ENCODE measurements at places on chromosomes 5 and 9.
A peak's percentile ranks its signal among the peaks of the same experiment; 100 is the strongest.

GRCh38 chr9:112408275-112408674, 28.4 kb downstream of the HSDL2 start:
- DNase-seq: no peak

DNA sequence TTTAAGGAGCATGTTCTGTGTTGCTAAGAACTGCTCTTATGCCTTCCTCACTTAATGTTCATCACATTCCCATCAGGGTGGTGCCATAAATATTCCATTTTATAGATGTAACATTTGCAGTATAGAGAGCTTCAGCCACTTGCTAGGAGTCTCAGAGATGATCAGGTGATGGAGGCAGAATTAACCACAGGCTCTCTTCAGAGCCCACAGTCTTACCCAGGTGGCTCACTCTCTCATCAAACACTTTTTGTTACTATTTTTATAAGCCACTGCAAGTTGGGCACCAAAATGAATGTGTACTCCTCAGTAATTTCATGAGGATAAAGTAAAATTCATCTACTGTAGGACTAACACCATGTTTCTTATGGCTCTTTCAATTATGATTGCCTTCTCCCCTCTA, 491.5 kb upstream of the DAP start:
- DNase-seq: no peak

GRCh38 chr5:177595026-177595585, 3.1 kb downstream of the TMED9 start:
- DNase-seq: no peak

DNA sequence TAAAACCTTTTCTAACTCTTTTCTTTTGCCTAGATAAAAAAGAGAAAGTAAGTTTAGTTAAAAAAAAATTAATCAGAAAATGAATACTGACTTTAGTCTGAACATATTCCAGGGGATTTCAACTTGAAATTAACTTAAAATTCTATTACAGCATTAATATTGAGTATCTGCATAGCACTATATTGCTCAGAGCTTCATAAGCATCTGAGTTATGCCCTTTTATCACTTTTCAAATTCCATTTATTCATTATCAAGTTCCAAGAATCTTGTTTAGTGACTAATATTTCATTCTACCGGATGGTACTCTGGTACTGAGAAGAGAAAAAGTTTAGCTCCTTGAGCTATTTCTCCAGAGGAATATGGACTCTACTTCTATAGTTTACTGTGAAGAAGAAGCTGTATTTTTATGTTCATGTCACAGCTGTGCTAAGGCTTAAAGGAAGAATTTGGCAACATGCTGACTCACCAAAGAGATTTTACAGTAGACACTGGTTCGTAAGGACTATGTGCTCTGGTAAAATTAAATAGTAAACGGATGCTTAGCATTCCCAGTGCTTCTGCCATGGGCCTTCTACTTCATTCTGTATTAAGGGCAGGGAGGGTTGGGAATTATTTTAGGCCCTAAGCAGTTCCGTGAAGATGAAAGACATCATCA, 285.2 kb upstream of the SEMA6A start:
- DNase-seq: no peak

DNA sequence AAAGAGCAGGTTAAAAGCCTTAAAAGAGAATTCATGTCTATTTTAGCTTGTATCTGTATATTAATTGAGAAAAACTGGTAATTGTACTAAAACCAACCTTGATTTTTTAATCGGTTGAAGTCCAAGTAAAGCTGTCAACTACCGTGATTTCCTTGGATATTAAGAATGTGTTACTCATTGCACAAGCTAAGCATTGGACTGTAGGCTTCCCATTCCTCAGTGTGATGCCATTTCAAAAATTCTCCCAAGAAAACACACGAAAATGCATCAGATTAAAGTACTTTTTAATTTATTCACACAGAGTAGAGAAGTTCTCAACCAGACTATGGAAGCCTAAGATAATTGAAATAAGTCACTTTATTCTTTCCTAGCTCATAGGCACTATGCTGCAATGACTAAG, 761.4 kb upstream of the TYRP1 start:
- DNase-seq: no peak

GRCh38 chr9:133073086-133074014, 11.6 kb downstream of the CEL start:
- DNase-seq: no peak

DNA sequence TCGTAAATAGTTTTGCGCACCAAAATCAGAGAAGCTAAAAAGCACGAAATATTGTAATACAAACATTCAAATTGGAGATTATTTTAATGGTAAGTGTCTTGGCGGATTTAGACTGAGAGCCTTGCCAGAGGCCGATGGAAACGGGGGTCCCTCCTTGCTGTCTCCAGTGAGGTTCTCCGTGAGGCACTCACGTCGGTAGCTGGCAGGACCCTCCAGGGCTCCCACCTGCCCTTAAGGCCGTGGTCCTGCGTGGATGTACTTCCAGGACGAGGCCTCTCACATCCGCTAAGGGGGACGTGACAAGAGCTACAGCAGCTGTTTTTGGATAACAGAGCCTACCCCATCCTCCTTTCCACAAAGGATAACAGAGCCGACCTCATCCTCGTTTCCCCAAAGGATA, 7.9 kb downstream of the NKD2 start:
- DNase-seq: no peak

DNA sequence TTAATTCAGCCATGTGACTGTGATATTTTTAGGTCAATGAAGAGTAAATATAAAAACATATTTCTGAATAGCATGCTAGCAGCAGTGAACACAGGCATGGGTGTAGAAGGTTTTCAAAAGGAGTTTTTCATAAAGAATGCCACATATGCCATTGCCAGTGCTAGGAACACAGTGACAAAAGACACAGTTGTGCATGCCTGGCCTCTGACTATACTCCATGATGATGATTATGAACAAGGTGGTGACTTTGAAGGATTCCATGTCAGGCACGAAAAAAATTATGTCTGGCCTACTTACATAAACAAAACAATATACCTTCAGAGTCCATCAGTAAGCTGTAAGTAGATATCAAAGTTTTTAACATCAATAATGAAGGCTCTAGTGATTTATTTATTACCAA, 438.7 kb downstream of the TLE1 start:
- DNase-seq: no peak

GRCh38 chr5:108720391-108720790, 27.3 kb upstream of the FER start:
- no peak for DNase-seq

- no peak for DNase-seq
Observed at GRCh38 chr5:81226949-81227348, 6.2 kb upstream of the CKMT2 start.

- no peak for DNase-seq
Observed at GRCh38 chr5:60568646-60569045, 131.3 kb downstream of the DEPDC1B start.

GRCh38 chr9:83629433-83630104, 6.6 kb downstream of the IDNK start:
- no peak for DNase-seq

DNA sequence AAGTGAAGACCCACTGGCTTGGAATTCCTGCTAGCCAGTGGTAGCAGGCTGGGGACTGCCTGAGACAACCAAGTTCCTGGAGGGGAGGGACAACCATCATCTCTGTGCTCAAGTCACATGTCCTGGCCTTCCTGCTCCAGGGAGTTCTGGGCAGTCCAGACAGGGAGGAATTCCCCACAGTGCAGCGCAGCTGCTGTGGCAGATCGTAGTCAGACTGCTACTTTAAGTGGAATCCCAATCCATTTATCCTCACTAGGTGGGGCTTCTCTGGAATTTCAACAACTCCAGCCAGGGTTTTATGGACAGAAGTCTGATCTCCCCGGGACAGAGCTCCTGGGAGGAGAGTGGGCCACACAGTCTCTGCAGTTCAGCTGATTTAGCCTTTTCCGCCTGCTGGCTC, 20.9 kb upstream of the OR5C1 start:
- DNase-seq: no peak

DNA sequence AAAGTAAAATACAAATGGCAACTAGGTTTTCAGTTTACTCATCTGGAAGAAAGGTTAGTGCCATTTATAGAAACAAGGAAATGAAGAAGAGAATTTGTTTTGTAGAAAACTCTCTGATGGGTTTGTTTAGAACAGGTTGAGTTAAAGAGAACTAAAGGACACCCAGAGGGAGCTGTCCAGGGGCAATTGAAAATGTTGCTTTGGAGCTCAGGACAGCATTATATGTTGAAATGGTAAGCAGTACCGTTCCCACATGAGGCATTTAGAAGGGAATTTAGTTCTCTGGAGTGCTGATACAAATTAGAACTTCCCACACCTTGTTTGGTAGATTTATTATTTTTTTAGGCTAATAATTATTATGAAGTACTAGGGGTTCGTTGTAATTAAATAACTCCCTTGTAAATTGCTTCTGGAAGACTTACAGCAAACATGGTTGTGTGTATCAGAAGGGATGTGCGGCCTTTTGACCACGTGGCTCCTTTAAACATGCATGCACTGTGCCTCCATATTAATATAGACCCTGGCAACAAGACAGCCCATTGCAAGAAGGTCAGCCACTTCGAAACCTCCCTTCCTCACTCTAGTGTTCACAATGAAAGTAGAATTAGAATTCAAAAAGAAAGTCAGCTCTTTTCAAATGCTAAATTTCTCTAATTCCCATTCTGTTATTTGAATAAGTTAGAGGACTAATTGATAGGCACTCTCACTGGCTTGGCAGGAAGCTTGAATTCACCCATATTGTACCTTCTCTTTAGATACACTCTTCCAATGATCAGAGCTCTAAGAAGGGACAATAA, 71.7 kb downstream of the ZNF462 start:
- no peak for DNase-seq

DNA sequence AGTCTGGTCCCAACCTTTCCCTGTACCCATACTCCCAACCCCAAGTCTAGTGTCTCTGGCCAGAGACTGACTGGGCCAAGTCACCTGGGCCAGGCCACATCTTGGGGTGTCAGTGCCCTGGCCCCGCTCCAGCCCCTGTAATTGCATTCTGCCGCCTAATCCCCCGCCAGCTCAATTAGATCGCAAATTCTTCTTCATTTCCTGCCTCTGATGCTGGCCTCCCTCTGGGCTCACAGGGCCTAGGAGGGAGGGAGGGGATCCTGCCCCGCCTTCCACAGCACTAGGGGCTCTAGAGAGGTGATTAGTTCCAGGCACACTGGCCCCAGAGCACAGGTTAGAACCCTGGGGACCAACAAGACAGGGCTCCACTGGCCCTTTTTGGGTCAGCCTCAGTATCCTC, 5.5 kb downstream of the CXXC5 start:
- no peak for DNase-seq

GRCh38 chr9:16191691-16192402, 639.0 kb downstream of the CCDC171 start:
- peak; percentile 91 for DNase-seq
